Stimulated activated naive CD4-positive, alpha-beta T cell treated with Interleukin-2 at 50 U/mL for 16 hours (primary cell): ENCODE measurements at places on chromosomes 4 and X.

GRCh38 chr4:165788686-165789463, 84.2 kb upstream of the TLL1 start:
- no peak for DNase-seq

DNA sequence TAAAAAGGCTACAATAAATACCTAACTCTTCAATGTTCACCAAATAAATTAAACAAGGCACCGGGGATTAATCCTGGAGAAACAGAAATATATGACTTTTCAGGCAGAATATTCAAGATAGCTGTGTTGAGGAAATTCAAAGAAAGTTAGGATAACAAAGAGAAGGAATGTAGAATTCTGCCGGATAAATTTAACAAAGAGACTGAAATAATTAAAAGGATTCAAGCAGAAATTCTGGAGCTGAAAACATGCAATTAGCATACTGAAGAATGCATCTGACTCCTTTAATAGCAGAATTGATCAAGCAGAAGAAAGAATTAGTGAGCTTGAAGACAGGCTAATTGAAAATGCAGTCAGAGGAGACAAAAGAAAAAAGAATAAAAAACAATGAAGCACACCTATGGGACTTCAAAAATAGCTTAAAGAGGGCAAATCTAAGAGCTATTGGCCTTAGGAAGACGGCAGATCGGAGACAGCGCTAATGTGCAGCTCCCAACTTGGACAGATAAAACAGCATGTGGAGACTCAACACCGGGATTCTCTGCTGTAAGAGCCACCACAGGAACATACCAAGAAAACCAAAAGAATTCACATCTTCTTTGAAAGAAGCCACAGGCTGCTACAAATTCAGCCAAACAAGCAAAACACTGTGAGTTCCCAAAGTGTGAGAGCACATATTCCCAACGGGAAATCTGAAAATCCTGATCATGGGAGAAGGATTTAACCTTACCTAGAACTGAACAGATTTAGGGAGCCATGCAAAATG, 1290.9 kb downstream of the PCDH18 start:
- DNase-seq = no peak

DNA sequence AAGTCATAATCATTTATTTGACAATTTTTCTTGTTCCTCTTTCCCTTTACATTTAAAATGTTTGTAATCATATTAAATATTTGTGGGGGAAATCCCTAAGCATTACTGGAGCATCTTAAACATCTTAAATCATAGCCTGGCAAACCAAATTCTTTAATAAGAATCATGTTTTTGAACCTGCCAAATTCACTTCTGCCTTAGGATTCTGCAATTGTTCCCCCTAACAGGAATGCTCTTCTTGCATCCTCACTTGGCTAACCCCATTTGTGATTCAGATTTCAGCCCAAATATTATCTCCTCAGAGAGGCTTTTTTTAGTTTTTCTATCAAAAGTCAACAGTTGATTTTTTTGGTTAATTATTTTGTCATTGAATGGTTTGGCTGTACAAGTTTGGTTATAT, 241.1 kb downstream of the MAPK10 start:
- DNase-seq = no peak

GRCh38 chr4:152101556-152102435, 341.0 kb upstream of the GATB start:
- no peak for DNase-seq

- no peak for DNase-seq
These were observed 937.1 kb downstream of the CCSER1 start for GRCh38 chr4:91064157-91064853.

- no peak for DNase-seq
These were observed 30.4 kb downstream of the DCLK2 start for GRCh38 chr4:150108691-150109090.

GRCh38 chrX:53481093-53481492, 46.9 kb upstream of the HSD17B10 start:
- DNase-seq = no peak

GRCh38 chr4:24913119-24913485, 260 bp upstream of the CCDC149 start:
- no peak for DNase-seq

GRCh38 chr4:15244354-15244753, 183.5 kb upstream of the C1QTNF7 start:
- DNase-seq = no peak

DNA sequence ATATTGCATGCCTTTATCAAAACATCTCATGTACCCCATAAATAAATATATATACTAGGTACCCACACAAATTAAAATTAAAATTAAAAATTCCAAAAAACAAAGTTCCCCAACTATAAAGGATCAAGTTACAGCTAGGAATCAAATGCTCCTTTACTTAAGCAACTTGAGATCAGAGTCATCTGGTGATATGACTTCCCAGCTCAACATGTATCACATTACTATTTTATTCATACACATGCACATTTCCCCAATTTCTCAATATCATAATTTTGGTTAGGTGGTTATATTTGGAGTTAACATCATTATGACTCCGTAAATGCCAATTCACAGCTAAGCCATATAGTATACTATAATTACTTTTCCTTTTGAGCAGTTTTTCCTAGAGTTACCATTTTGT, 60.9 kb downstream of the CLOCK start:
- no peak for DNase-seq

GRCh38 chr4:38529189-38530115, 134.5 kb upstream of the KLF3 start:
- peak; percentile 62 for DNase-seq

DNA sequence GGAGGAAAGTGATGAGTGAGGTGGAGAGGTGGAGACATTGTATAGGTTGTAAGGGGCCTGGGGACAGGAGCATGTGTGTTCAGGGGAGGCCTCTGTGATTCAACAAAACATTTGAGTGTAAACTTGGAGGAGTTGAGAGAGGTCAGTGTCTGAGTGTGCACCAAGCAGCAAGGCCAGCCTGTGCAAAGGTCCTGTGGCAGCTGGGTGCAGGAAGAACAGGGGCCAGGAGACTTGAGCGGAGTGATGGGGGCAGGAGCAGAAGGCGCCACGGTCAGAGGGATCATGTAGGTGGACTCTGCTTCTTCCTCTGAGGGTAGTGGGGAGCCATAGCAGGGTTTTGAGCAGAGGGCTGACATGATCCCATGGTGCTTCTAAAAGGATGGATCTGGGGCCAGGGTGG, 9.6 kb upstream of the PSAPL1 start:
- DNase-seq = no peak

DNA sequence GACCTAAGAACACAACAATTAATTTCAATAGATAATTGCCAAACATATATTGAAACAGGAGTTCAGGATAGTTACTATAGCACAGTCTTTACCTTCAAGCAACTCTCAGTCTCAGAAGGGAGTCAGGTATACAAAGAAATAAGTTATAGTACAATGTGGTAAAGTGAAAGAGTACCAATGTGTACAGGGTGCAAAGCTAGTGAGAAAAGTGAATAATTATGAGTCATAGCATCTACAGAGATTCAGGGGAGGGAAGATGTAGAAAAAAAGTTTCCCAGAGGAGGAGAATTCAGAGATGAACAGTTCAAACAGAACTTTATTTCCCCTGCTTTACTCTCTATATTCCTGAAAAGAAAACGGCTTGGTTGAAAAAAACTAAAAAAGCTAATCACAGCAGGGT, 22.7 kb upstream of the DKK2 start:
- DNase-seq = no peak

DNA sequence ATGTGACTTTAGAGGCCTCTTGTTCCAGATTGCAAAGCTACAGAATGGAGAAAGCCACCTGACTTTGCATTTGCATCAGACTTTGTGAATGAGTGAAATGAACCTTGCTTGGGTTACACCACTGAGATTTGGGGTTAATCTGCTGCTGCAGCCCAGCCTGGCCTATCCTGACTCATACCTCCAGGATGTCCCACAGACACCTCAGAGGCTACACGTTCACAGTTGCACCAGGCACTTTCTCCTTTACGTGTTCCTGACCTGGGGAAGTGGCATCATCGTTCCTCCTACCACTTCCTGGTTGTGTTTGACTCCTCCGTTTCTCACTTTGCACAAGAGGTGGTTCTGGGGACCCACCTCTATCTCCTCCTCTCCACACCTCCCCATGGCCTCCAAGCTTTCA, 9.2 kb upstream of the SORCS2 start:
- DNase-seq = no peak

DNA sequence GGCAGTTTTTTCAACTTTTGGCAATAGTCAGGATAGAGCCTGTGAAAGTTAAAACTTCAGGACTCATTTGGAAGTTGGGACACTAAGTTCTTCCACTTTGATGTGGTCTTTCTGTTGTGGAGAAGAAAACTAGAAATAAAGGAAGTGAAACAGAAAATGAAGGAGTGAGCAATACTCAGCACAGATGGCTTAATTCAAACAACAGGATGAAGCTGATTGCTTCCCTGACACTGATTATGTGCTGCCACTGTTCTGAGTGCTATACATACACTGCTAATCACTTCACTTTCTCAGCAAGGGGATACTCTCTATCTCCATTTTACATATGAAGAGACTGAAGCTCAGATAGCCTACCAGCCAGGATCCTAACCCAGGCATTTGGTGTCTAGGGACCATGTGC, 235.1 kb upstream of the CPEB2 start:
- no peak for DNase-seq

DNA sequence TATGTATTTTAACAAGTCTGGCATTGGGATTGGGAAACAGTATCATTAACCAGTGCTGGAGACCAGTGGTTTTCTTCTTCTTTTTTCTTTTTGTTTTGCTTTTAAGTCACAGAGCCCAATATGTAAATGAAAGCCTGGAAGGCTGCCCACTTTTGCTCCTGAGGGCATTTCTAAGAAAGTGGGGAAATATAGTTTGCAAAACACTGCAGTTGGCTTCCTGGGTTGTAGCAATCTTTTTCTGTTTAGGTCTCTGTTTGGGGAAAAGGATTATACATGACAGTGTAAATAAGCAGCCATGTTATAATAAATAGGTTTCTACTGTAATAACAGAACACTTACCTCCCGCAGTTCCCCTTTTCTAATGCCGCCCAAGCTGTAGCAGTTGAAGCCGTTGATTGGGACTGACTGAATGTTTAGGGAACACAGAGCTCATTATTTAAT, 105.5 kb downstream of the TMEM164 start:
- DNase-seq = no peak

- DNase-seq = no peak
These were observed 44.8 kb downstream of the GAB1 start for GRCh38 chr4:143381189-143382118.

GRCh38 chr4:76447393-76447851, 12.4 kb downstream of the SHROOM3 start:
- DNase-seq = no peak

DNA sequence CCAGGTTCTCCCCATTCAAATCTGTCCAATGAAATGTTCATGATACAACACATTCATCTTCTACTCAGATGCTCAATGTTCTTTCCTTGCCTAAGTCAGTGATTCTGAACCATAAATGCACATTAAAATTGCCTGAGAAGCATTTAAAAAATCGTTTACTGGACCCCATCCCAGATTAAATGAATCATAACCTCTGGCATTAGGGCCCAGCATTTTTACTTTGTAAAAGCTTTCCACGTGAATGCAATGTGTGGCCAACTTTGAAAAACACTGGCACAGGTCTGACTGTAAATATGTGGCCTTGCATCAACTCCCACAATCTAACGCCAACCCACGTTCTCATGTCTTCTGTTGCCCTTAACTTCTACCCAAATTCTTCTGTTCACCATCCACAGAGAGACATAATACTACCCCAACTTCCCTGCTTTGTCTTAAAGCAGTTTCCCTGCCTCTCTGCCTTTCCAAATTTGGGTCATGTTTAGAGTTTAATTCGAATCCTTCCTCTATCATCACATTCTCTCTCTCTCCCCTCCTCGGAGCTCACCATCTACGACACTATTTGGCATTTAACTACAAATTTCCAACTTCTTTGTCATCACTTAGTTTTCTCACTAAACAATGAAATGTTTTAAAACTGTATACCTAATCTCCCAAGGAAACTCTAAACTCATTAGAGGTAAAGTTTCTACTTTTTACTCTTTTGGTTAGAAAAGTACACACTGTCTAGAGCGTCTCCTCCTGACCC, 78.7 kb downstream of the PRKG2 start:
- DNase-seq = no peak

- DNase-seq = no peak
These were observed 980.8 kb upstream of the GRID2 start for GRCh38 chr4:91322961-91323360.

DNA sequence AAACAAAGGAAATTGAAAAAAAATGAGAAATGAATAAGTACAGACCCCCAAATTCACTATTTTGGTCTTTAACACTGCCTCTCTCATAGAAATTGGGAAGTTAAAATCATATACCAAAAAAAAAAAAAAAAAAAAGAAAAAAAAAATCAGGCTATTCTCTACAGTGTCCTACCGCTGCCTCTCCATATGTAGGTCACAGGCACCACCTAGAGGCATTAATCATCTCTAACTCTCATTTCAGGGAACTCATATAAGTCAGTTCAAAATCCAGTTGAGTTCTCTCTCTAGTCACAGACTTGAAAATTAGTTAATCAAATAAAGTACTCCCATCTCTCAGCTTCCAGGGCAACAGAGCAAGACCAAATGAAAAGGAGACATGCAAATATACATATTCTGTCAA, 47.9 kb downstream of the COX18 start:
- no peak for DNase-seq

DNA sequence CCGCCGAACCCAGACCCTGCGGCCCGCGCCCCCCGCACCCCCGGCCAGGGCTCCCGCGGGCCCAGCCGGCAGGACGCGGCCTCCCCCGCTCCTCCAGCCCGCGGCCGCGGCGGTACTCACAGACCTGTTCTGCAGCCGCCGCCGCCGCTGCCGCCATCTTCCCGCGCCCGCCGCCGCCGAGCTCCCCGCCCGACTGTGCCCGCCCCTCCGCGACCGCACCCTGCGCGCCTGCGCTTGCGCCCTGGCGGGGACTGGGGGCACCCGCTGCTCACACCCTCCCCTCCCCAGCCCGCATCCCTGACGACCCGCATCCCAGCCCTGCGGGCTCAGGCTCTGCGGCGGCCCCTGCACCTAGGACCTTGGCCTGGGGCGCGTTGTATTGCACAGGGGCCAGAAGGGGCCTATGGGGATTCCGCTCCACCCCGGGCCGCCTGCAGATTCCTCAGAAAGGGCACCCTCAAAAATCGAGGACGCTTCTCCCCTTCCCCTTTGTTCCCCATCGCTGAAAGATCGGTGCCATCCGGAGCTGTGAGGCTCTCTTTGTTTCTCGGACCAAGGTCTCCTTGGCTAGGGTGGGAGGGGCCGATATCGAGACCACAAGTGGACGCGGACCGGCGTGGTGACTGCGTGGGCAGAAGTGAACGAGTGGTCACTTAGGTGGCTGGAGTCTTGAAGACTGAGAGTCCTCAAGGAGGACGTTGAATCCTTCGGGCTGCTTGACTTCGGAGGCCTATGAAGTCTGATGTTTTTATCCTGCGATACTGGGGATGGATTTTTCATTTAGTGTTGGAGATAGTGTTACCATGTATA, at the start of gene SGCB:
Gene SGCB, minus strand, starts transcription at position 197 of the 810 bp plus-strand sequence. Its CDS starts 40 bp downstream, at position 157.
- peak; percentile 60 for DNase-seq
